ENCODE measurements at places on chromosomes 4 and X.

DNA sequence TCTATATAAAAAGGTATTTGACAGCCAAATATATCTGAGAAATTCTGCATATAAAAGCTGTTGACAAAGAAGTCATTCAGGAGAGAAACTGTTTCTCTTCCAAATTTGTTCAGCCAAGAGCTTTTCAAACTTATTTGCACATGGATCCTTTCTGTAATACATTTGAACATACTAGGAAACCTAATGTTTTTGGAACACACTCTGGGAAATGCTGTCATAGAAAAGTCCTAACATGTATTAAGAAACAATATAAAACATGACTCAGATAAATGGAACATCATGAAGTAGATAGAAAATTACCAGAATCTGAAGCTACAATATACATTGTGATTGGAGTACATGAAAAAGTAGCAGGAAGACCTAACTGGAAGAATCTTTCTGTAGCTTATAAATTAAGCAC, 781.5 kb upstream of the EPHA5 start:
- DNase-seq = no peak

DNA sequence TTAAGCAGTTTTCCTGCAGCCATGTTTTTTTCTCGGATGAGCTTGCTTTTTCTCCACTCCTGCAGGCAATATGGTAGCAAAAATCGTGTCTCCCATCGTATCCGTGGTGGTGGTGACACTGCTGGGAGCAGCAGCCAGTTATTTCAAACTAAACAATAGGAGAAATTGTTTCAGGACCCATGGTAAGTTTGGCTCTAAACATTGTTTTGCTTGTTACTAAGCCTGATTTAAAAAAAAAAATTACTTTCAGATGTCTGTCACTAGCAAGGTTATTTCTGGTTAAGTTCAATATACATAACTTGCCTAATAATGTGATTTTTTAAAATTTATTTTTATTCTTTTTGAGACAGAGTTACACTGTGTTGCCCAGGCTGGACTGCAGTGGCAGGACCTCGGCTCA, 17.5 kb upstream of the GYG2 start:
- no peak for DNase-seq

- no peak for DNase-seq
Measured at GRCh38 chrX:40062525-40063155, 35.1 kb downstream of the BCOR start.

- DNase-seq = no peak
Measured at GRCh38 chr4:121749225-121749624, 15.7 kb downstream of the SMIM43 start.

DNA sequence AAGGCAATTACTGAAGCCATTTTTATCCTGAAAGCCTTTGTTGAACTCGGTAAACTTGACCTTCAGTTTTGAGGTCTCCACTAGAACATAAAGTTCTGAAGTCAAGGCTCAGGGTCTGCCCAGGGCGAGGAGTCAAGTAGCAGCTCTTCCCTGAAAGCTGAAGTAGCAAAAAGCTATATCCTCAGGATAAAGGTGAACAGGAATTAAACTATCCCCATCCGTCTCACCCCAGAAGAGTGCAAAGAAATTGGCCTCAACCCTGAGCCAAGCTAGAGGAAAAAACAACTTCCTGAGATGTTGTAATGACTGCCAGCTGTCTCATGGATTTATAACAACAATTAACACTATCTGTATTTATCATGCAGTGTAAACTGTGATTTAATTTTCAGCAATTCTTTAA, 590.8 kb downstream of the SPRY1 start:
- DNase-seq = no peak

GRCh38 chr4:88897180-88897579, 159.8 kb downstream of the FAM13A start:
- no peak for DNase-seq

DNA sequence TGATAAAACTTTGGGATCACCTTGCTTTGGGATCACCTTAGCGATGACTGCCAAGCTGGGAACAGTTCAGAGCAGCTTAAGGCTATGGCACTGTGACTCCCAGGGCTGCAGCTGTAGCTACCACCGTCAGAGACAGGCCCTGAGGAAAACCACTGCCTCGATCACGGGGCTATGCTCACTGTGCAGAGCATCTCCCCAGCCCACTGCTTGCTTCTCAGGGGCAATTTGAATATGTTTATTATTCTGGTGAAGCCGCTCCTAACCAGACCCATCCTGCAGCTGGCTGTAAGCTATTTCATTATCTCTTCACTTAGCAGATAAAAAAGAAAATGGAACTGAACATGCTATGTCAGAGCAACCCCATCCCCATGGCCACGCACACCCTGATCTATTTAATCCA, 328.5 kb downstream of the EVC2 start:
- no peak for DNase-seq

DNA sequence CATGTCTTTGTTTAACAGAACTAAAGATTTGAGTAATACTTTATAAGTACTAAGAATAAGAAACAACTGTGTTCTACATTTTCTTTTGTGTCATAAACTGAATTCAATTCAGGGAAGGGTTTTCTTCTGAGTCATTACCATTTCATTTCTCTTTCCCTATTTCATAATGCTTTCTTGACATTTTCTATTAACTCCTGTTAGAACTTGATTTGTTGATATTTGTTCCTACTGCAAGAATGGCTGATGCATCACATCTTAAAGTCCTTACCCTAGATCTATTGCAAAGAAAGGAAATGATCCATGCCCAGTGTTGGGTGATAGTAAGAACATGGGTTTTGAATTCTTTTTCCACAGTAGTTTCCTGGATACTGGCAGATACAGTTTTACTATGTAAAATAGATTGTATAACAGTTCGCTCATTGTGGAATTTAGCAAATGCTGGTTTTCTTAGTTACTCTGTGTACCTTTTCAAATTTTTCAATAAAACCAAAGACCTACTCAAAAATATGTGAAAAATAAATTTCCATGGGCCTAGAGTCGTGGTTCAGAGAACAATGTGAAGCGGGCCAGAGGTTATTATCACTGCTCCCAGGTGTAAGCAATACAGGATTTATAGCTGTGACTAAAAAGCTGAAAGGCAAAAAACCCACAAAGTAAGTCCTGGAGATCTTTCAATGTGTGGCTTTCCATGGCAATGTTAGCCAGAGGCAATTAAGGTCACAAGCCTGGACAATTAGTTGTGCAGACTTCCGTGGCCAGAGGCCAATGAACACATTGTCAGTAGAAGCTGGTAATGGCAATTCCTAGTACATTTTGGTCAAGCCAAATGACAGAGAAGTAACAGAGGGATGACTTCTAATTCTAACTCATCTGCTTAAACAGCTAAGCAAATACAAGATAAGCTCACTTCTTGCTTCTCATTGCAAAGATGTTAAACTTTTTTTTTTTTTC, 127.3 kb upstream of the FAT4 start:
- DNase-seq = no peak

GRCh38 chr4:92257931-92258857, 45.6 kb upstream of the GRID2 start:
- no peak for DNase-seq

- no peak for DNase-seq
Measured at GRCh38 chr4:114057746-114058145, 78.3 kb upstream of the ARSJ start.

DNA sequence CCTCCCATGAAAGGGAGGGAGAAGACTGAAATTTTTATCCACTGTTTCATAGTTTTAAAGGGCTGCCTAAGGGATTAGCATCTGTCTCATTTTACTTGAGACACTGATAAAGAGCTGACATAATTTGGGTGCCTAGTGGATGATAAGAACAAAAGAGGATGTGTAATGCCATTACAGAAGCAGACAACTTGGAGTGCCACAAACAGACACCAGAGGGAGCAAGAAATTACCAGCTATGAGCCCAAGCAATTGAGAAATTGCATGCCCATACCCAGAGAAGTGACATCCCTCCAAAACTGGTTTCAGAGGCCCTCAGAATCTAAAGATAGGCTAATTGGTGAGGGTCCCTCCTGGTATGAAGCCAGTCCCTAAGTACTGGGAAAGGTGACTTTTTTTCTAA, 38.5 kb upstream of the POU3F4 start:
- no peak for DNase-seq

- DNase-seq = no peak
Measured at GRCh38 chrX:43423876-43424275, 232.2 kb upstream of the MAOA start.

GRCh38 chr4:121827853-121828252, 4.2 kb upstream of the CCNA2 start:
- no peak for DNase-seq

DNA sequence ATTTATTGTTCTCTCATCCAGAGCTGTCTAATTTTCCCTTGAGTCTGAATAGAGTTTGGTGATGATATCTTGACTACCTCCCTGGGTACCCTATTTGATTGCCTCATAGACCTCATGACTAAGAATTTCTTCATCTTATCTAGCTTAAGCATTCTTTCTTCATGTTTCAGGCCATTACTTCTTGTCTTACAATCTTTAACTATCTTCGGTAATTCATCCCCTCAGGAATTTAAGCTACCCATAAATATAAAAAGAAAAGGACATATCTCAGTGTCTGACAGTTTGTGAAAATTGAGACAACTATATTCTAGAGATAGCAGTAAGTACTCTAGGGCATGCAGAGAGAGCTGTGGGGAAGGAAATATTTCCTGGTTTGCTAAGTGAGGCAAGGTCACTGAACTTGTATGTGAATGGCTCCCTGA, 466.1 kb upstream of the GRID2 start:
- no peak for DNase-seq

DNA sequence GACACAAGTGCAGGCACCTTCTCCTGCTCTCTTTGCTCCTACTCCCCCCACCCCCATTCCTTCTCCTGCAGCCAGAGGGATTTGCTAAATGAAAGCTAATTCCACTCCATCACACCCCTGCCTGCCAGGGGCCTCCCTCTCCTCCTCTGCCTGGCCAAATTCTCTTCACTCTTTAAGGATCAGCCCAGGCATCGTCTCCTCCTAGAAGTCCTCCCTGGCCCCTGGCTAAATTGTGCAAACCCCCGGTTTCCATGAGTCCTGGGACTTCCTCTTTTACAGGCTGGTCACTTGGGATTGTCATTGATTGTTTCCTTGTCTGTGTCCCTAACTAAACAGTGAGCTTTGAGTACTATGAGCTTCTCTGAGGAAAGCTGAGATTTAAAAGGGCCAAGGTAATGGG, 8.7 kb upstream of the ABLIM2 start:
- no peak for DNase-seq

- DNase-seq = no peak
Measured at GRCh38 chr4:33381816-33382215, 2661.6 kb downstream of the PCDH7 start.

Data from stimulated activated CD4-positive, alpha-beta T cell treated with anti-CD3 and anti-CD28 coated beads, Interleukin-1b, Interleukin-23, amount 100 ng/mL, for 1 hour (primary cell).